ENCODE measurements at places on chromosomes 7 and 10.

- DNase-seq, result peak; percentile 77
Observed at GRCh38 chr7:8590791-8591190, 157.4 kb downstream of the NXPH1 start.

- DNase-seq, result no peak
Observed at GRCh38 chr7:77353407-77353721, 62.8 kb downstream of the GSAP start.

- DNase-seq, result no peak
Observed at GRCh38 chr10:50604809-50605208, 18.9 kb downstream of the SGMS1 start.

GRCh38 chr10:130747946-130748345 lies 563.6 kb downstream of the TCERG1L start:
- DNase-seq, result no peak

- peak; percentile 58 for DNase-seq
Observed at GRCh38 chr10:21318540-21319167, 206.8 kb downstream of the SKIDA1 start.

DNA sequence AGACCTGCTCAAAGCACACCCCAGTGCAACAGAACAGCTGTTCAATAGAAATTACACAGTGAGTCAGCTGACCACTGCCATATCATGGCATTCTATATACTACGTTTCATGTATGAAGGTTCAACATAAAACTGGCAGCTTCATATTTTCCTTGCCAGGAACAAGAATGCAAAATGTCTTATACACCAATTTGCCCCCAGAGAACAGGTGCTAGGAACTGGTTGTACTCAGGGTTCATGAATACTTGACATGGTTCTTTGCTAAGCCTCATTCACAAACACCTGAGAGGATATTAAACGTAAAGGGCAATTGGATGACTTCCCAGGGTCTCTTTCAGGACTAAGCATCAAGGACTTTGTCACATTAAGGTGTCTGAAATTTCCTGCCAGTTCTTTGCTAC lies 6.9 kb downstream of the MYOF start:
- DNase-seq, result no peak

DNA sequence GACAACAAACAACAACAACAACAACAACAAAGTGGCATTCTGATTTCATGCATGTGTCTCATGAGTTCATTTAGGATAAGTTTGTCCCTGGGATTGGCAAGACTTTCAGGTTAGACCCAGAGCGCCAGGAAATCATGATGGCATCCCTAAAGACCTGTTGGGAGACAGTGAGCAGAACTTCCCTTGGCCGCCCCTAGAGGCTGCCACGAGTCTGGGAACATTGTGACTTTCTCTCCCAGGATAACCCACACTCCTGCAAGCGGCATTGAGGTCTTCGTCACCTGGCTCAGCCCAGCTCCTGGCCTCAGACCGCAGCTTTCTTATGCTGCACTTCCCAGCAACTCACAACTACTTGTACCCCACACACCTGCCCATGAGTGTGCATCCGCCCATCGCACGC lies 80.5 kb upstream of the RNF32 start:
- peak; percentile 31 for DNase-seq

DNA sequence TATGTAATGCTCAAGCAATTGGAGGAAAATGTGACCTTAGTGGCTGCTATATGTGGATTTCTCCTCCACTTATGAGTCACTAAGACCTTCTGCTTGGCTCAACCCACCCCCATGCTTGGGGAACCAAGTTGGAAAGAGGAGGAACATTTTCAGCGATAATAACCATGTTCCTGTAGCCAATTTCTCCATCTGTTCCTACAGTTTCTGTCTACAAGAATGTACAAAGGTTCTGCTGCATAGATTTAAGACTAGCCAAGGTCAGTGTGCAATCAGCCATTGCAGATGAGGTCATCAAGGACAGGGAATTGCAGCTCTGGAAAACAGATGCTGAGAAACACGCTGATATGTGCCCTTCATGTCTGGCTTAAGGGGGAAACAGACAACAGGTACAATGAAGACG lies 5.6 kb upstream of the NRCAM start:
- DNase-seq, result no peak

DNA sequence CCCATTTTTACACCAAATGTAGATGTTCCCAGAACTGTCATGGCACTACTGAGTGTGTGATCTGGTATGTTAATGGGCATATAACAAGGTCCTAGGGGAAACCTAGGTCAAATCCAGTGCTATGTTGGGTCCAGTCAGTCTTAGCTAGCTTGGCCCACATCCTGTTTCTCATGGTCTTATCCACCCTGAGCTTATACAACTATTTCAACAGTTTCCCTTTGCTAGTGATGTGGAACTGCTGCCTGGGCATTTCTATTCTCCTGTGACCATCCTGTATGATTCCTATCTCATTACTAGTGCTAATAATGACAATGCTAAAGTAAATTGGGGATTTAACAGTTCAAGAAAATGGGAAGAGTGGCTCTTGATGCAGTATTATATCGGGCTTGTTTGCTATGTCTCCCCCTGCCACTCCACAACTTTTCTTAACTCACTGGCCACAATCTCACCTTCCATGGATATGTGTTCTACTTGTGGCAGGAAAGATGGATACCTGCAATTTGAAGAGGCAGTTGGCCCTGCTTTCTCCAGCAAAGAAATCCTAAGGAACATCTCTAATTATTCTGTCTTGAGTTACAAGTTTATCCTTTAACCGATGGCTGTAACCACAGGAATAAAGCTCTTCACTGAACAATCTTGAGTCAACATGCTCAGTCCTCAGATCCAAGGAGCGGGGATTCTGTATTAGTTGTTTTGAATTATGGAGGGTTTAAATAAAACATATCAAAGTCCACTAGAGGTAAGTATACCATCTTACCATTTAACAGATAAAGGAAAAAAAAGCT lies 707.8 kb downstream of the XPNPEP1 start:
- no peak for DNase-seq

DNA sequence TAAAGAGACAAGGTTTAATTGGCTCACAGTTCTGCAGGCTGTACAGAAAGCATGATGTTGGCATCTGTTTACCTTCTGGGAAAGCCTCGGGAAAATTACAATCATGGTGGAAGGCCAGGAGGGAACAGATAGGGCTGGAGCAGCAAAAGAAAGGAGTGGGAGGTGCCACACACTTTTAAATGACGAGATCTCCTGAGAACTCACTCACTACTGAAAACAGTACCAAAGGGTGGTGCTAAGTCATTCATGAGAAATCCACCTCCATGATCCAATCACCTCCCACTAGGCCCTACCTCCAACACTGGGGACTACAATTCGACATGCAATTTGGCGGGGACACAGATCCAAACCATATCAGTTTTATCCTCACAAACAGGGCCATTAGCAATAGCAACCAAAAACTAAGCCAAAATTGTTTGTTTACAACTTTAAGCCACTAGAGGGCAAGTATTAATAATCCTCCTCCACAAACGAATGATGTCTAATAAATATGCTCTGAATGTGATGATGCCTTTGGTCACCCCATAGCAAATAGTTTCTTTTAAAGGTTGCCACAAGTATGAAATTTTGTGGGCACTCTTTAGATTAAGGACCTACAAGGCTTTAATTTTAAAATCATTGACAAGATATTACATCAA lies 129.2 kb upstream of the NRBF2 start:
- no peak for DNase-seq

- DNase-seq, result no peak
Observed at GRCh38 chr10:89115876-89116627, 91.1 kb downstream of the CH25H start.

DNA sequence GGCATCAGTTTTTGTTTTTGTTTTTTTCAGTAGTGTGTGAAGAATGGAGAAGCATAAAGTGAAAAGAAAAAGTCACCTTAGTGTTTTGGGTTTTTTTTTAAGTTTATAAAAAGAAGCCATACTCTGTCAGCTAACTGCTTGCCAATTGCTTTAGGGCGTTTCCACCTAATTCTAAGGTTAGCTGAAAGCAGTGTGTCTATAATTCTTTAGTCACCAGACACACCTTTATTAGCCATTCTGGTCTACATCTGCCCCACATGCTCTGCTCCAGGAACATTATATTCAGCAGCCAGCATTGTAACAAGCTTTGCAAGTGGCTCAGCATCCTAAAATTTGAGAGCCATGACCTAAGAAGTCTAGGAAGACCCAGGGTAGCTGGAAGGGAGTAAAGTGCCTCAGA lies 14.1 kb upstream of the SLC16A12 start:
- peak; percentile 63 for DNase-seq

- peak; percentile 60 for DNase-seq
Observed at GRCh38 chr7:80729591-80730320, 91.3 kb downstream of the CD36 start.

- DNase-seq, result no peak
Observed at GRCh38 chr10:121303287-121303890, 294.9 kb downstream of the FGFR2 start.

- no peak for DNase-seq
Observed at GRCh38 chr10:104579136-104579535, 62.0 kb upstream of the SORCS3 start.

- DNase-seq, result no peak
Observed at GRCh38 chr10:71025535-71025934, 137.2 kb upstream of the PCBD1 start.

GRCh38 chr10:31319602-31320549 lies 860 bp downstream of the ZEB1 start:
- DNase-seq, result peak; percentile 37

DNA sequence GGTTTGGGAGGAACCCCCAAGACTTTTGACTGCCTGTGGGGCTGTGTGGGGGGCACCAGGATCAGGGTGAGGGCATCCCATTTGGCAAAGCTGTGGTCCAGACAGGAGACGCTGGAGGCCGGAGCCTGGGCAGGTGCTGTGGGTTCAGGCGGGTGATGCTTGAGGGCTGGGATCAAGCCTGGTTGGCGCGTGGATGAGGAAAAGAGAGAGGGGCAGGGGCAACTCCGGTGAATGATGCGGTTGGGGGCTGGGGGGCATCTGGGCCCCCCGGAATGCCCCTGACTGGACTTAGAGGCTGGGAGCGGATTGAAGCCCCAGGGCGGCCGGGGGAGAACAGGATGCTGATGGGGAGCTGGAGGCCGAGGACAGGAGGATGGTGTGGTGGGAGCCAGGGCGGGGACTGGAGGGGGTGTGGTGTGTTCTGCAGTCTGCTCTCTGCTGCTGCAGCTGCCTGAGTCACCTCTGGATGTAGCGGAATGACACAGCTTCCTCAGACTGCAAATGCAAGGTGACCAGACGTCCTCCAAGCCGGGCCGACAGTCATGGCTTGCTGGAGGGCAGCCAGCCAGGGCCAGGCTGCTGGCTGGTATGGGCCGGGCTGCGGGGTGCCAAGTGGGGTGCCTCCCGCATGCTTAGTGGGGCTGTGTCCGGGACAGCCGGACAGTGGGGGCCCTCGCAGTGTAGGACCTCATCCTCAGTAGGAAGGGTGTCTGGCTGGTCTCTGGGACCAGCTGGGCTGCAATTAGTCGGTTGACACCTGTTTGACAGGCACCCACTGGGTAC lies 3.2 kb downstream of the MAFK start:
- DNase-seq, result no peak

All from NCI-H69 (cell line).